ENCODE measurements at places on chromosomes 1 and 21.

GRCh38 chr1:234602334-234603220, 7.4 kb downstream of the IRF2BP2 start:
- peak; percentile 95 for DNase-seq

GRCh38 chr1:28804071-28804470, 7.9 kb upstream of the OPRD1 start:
- no peak for DNase-seq

GRCh38 chr1:60341274-60341673, 267.7 kb upstream of the C1orf87 start:
- DNase-seq = no peak

GRCh38 chr21:17981060-17981740, 162.0 kb upstream of the C21orf91 start:
- no peak for DNase-seq

DNA sequence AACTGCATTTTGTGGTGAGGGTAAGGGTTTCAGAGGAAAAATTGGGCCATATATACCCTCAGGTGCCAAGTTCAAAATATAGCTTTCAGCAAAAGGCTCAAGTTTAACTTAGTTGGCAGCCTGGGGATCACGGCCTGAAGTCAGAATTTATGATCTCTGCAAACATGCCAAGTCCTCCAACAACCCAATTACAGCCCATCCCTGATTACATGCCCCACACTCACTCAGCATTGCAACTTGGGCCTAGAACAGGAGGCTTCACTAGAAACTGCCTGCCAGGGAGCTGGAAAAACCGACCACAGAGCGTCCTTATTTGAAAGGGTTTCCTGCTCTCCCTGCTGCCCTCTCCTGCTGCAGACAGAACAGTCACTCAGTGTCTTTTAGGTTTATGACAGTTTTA, 12.4 kb downstream of the FYB2 start:
- no peak for DNase-seq

GRCh38 chr21:14995695-14996490, 68.9 kb downstream of the NRIP1 start:
- DNase-seq = no peak

- DNase-seq = no peak
These were observed 35.0 kb upstream of the IL19 start for GRCh38 chr1:206735553-206736031.

- DNase-seq = no peak
These were observed 37.1 kb upstream of the SOD1 start for GRCh38 chr21:31622397-31622796.
